Inflammatory macrophage treated with lipopolysaccharide for 4 hours (primary cell): ENCODE measurements at places on chromosomes 1 and 21.

DNA sequence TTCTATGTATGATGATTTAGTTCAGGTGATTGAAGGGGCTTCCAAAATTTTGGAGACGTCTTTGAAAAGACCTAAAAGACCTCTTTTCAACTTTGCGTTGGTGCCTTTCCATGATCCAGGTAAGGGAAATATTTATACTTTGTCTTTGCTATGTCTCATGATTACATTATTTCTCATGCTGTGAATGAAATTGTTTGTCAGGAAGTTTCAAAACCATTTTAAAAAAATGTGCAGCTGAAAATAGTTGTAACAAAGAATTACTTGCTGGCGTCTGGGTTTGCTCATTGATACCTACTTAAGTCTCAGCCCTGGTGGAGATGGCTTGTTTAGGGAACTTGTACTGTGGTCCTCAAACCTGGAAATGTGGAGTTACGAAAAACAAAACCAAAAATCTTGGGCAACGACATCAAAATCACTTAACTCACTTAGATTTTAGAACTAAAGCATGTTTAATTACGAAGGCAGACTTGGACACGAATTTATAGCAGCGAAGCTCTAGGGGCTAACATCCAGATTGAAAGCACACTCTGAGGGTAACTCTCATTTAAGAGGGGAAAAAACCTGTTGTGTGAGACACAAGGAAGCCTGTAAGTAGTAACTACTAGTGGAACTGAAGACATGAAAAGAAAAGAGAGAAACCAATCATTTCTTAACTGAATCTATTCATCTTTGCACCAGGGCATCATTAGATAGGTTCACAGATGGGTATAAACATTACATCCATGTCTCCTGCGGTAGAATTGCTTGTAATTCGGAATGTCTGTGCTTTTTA lies 924 bp downstream of the HMCN1 start:
- DNase-seq = no peak

GRCh38 chr1:178946855-178947676 lies 76.2 kb upstream of the ANGPTL1 start:
- DNase-seq = no peak

- DNase-seq = peak; percentile 39
These were observed at the start of gene MTARC1 for GRCh38 chr1:220786337-220787068. TSS of gene MTARC1 (plus strand) at chr1:220786913. CDS start at chr1:220786945, 32 bp downstream.

GRCh38 chr1:103341377-103341880 lies 184.1 kb upstream of the RNPC3 start:
- no peak for DNase-seq

- no peak for DNase-seq
These were observed 131.0 kb downstream of the XPR1 start for GRCh38 chr1:180762796-180763195.

DNA sequence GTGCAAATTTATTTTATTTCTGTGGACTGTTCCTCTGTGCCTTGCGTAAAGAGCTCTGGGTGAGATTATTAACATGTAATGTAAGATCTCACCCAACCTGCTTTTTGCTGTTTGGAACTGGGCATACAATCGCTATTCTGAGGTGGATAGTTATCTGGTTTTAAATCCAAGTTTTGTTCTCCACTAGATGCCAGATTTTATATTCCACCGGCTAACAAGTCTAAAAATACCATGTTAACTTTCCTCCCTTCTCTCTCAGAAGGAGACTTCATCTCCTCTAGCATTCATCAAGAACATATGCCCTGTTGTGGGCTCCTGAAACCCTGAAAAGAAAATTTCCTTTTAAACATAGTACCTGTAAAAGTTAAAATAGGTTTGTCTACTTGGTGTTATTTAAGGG lies 56.4 kb downstream of the C1orf21 start:
- DNase-seq = no peak

- DNase-seq = peak; percentile 80
These were observed at the start of gene CDC7 for GRCh38 chr1:91500756-91501522. TSS of gene CDC7 (plus strand) at chr1:91500851. CDS start at chr1:91501717, 866 bp downstream.

DNA sequence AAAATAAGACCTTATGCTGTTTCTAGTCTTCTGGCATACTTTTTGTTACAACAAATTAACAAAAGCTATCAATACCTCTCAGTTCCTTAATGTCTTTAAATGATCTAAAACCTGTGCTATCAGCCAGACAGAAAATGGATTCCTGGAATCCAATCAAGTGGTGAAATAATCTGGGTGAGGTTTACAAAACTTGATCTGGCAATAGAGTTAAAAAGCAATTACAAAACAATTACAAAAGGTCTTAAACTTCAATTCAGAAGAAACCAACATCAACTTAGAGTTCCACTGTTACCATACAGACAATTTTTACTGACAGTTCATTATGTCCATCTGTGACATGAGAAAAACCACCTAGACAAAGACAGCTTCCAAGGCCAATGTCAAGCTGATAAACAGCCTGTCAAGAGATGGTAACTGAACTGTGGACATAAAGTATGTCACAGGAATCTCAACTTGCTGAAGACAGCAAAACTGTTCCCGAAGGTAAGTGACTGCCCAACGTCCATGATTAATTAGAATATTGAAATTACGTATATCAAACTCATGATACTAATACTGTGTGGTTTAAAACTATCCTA lies 17.4 kb downstream of the ZZZ3 start:
- DNase-seq = no peak

GRCh38 chr1:47870480-47870879 lies 126.7 kb downstream of the TRABD2B start:
- DNase-seq = no peak

DNA sequence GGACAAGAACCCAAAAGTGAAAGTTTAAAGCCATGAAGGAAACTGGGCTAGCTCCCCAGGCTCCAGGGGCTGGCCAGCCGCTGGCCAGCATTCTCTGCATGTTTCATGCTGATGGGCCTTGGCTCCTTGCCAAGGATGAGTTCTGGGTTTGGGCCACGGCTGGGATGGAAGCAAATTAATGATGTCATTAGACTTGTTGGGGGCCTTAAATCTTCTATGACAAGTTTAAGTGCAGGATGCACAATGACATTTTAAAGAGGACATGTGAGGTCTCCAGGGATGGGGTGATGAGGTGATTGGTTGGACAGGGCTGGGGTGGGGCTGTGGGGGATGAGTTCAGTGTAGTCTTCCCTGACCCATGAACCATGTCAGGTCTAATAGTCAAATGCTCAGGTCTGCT lies 199.6 kb downstream of the TRABD2B start:
- no peak for DNase-seq

GRCh38 chr1:100234432-100234831 lies 15.2 kb downstream of the DBT start:
- DNase-seq = no peak

DNA sequence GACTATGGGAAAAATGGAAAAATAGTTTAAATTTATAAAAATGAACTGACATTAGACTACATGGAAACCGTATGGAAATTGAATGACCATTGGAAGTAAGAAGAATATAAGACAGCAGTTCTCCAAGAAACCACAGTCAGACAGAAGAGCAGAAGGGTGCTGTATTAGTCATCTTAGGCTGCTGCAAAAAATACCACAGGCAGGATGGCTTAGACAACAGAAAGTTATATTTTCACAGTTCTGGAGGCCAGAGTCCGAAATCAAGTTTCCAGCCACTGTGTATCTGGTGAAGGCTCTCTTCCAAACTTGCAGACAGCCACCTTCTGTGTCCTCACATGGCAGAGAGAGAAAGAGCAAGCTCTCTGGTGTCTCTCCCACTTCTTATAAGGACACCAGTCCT lies 175.2 kb downstream of the DSCAM start:
- DNase-seq = no peak

DNA sequence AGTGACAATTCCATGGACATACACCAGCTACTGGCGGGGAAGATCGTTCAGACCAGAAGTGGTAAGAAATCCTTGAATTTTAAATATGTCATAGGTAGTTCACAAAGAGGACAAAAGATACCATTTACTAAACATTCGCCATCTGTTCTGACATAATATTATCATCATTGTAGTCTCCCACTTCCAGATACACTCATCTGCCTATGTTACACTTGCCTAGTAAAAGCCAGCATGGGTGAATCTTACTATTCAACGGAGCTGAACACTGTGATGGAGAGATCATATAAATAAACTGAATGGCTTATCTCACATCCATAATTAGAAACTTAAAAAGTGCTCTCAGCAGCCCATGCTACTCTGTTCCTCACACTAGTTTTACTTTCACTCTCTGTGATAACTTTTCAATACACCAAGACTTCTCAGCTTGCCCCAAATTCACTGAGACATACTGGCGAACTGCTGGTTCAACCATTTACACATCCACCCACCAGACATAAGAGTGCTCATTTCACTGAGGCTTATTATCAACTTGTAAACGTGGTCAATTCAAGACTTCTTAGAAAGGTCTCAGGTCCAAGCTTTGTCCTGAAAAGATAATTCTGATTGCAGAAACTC lies 463 bp upstream of the PRRC2C start:
- peak; percentile 73 for DNase-seq
